NCI-H187 (cell line): ENCODE measurements at places on chromosomes 2 and 18.

DNA sequence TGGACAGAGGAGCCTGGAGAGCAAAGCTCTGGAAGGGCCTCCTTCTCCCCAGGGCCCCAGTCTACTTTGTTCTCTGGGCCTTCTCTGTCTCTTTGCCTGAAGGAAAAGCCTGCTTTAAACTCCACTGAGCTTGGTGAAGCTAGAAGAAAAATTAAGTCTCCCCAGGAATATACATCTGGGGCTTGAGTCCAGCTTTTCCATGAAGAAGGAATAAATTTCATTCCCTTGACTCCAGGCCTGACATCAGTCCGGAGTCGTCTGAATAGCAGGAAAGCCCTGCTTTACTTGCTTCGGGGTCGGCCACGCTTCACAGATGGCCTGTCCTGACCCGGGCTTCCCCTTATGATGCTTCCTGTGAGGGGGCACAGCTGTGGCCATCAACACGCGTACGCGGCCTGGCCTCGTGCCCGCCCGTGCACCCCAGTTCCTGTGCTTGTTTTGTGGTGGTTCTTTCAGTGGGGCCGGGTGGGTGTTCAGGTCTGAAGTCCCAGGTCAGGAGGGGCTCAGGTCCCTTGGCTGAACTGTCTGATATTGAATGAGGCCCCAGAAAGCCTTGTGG, 73.6 kb downstream of the ACOXL start:
- DNase-seq: no peak

GRCh38 chr2:67585400-67585799, 188.3 kb downstream of the ETAA1 start:
- no peak for DNase-seq

DNA sequence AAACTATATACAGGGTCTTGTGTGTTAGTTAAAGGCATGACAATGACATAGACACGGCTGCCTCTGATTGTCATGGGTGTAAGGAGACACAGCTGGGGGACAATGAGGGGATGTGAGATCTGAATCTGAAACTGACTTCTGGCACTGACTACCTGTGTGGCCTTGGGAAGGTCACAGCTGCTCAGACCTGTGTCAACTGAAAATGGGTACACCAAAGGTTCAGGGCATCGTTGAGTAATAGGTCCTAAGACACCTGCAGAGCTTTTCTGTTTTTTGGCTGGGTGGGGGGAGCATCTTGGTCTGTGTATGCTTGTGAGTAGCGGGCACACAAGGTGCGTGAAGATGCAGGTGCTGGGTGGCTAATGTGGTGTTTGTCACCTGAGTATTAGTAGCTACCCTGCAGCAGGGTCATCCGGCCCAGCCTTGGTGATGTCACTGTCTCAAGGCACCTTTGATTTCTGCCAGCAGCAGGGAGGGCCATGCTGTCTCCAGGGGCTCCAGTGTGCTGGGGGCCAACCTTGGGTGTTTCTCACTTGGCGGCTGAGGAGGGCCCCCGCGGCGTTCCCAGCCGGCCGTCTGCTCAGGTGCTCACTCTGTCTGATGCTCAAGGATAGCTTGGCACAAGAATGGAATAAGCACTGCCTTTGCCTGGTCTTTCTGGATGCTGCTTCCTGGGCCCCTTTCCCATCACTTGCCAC, 53.1 kb upstream of the HS6ST1 start:
- DNase-seq: no peak

DNA sequence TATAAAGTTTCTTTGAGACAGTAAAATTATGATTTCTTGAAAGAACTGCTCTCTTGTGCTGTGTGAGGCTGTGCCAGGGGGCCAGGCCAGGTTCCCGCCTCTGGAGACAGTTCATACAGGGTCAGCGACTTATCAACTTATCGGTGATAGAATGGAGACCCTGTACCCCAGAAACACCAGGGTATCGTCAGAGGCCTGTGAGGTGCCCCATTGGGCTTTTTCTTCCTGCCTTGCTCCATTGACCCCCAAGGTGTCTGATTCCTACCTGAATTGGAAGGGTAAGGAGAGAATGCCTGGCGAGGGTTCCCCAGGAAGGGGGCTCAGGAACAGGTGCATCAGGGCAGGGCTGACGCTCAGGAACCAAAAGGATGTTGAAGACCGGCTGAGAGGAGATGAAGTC, 4.3 kb downstream of the DLX1 start:
- DNase-seq: no peak

- DNase-seq: no peak
These were observed 901.0 kb downstream of the CCDC85A start for GRCh38 chr2:57084697-57085281.

GRCh38 chr2:136281281-136282114, 163.5 kb upstream of the CXCR4 start:
- DNase-seq: no peak

DNA sequence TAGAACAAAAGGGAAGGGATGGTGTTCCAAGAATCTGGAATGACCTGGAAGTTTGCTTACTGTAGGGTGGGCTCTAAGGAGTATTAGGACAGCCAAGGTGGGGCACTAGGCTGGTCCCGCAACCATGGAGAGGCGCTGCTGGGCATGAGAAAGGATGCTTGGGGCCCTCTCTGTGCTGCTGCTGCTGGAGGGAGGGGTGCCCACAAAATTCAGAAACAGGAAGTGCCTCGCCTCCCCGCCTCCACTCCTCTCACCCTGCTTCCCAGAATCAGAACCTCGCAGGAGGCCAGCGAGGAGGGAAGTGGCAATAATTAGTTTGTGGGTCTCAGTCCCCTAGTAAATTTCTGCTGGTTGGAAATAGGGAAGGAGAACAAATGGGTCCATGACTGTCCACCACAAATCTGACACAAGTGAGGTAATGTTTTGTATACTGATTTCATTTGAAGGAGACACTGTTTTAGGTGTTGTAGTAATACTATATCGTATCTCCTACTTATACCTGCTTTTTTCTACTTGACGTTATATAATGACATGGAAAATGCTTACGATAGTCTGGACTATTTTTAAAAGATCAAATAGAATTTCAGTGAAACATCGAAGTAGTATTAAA, 7.9 kb upstream of the PDCL3 start:
- no peak for DNase-seq

- DNase-seq: no peak
These were observed at the start of gene KYNU for GRCh38 chr2:142877216-142877838. Gene KYNU (plus strand): TSS chr2:142877664. CDS start chr2:142885368, 7,704 bp downstream.

- no peak for DNase-seq
These were observed 194.9 kb upstream of the POU3F3 start for GRCh38 chr2:104658904-104659591.

DNA sequence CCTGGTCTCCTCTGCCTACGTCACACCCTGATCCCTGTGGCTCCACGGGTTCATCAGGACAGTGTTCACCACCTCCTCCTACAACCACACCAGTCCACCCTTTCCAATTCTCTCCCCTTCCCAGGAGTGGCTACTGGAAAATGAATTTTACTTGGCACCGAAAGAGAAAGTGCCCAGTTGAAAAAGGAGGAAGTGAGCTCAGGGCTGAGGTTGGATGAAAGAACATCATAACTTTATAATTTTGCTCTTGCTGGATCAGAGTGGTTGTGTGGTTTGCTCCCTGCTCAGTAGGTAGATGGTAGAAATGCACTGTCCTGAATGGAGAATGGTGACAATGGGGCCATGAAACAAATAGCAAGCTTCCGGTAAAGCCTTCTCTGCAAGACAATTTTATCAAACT, 140.3 kb upstream of the DDX18 start:
- DNase-seq: no peak

GRCh38 chr2:96233880-96234316, 25.3 kb upstream of the STARD7 start:
- DNase-seq: no peak

DNA sequence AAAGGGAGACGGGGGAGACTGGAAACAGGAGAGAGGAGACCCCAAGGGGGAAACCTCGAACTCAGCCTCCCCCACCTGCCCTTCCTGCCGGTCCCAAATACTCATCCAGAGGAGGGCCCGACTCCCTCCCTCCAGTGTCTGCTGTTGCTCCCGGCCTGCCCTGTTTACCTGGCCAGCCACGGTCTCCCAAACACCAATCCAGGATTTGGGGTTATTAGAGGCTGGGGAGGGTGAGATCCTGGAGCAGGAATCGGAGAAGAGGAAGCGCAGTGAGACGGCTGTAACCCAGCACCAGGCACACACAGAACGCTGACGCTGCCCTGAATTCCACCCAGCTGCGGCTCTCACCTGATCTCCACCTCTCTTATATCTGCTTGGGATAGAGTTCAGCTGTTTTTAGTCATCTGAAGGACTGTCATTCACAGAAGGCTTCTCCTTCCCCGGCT, 213.0 kb downstream of the TNS1 start:
- DNase-seq: no peak

DNA sequence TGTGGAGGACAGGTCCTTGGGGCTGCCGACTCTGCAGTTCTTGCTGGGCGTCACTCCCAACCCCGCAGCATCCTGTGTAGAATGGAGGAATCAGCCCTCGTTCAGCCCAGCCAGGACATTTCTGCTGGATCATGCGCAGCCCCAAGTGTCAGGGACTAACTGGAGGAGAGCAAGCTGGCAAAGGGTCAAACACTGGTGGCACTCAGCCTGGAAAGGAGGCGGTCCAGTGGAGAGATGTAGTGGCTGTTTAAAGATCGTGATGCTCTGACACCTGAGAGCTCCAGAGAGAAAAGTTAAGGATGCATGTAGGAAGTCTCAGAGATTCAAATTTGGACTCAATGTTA, 63.6 kb upstream of the SH3RF3 start:
- no peak for DNase-seq
